Stimulated activated CD4-positive, alpha-beta T cell treated with anti-CD3 and anti-CD28 coated beads, Interleukin-1b, Interleukin-23, amount 100 ng/mL, for 1 hour (primary cell): ENCODE measurements at places on chromosomes 4 and X.

- DNase-seq = no peak
Observed at GRCh38 chrX:84339507-84340364, 151.7 kb upstream of the RPS6KA6 start.

GRCh38 chr4:153204728-153205648 lies 745 bp downstream of the TRIM2 start:
- no peak for DNase-seq

- DNase-seq = no peak
Observed at GRCh38 chrX:150157291-150157690, 205.8 kb upstream of the MAMLD1 start.

DNA sequence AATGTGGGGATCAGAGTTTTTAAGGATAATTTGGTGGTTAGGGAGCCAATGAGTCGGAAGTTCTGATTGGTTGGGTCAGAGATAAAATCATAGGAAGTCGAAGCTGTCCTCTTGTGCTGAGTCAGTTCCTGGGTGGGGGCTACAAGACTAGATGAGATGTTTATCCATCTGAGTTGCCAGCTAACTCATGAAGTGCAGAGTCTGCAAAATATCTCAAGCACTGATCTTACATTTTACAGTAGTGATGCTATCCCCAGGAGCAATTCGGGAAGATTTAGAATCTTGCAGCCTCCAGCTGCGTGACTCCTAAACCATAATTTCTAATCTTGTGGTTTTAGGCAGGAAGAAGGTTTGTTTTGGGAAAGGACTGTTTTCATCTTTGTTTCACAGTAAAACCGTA lies 565.8 kb upstream of the SPANXN1 start:
- DNase-seq = no peak

DNA sequence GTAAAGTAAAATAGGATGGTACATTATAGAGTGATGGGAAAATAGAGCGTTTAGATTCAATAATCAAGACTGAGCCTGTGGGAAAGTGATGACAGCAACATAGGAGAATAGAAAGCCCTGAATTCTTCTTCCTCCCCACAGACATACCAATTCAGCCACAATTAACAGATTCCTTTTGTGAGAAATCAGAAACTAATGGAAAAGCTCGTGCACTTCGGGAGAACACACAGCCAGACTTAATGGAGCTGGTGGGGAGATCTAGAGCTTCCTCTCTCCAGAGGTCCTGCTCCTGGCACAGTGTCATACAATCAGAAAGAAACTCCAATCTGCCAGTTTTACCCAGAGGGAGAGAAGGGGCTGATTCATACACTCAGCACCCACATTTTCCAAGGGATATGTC lies 676.3 kb upstream of the BOD1L1 start:
- no peak for DNase-seq
